ENCODE measurements at places on chromosomes 1 and 21.

GRCh38 chr1:7076572-7076971, 291.3 kb downstream of the CAMTA1 start:
- DNase-seq: no peak

- DNase-seq: no peak
Measured at GRCh38 chr1:241542199-241542907, 10.2 kb downstream of the KMO start.

GRCh38 chr1:36109041-36109679, 15.9 kb downstream of the COL8A2 start:
- DNase-seq: peak; percentile 26

- no peak for DNase-seq
Measured at GRCh38 chr1:151513626-151514121, 2.5 kb downstream of the CGN start.

DNA sequence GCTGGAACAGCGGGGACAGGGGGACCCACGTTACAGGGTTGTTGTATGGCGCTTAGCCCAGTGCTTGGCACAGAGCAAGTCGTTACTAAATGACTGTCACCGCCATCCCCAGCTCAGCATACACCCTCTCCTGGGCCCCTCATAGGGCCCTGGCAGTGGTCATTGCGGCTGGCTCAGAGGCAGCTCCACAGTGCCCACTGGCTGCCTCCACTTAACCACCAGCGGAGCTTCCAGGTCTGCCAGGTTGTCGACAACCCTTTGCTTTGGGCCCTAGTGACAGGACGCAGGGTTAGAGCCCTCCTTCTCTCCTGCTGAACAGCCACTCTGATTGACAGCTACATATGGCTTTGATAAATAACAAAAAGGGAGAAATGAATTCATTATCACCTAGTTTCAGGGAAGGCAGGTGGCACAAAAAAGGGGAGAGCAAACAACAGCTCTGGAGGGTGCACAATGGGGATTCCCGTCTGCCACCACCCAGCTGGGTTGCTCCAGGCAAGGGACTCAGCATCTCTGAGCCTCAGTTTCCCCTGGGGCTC, 4.8 kb downstream of the EFHD2 start:
- no peak for DNase-seq

GRCh38 chr1:15053153-15053552, 100.4 kb upstream of the TMEM51 start:
- DNase-seq: no peak

- no peak for DNase-seq
Measured at GRCh38 chr1:50308878-50309277, 114.4 kb downstream of the DMRTA2 start.

All from stimulated activated CD4-positive, alpha-beta T cell treated with anti-CD3 and anti-CD28 coated beads, Interleukin-4, amount 100 ng/mL, for 1 hour (primary cell).